Activated naive CD4-positive, alpha-beta T cell treated with Interleukin-2 at 50 U/mL for 16 hours (primary cell): ENCODE measurements at places on chromosomes 3 and 15.

DNA sequence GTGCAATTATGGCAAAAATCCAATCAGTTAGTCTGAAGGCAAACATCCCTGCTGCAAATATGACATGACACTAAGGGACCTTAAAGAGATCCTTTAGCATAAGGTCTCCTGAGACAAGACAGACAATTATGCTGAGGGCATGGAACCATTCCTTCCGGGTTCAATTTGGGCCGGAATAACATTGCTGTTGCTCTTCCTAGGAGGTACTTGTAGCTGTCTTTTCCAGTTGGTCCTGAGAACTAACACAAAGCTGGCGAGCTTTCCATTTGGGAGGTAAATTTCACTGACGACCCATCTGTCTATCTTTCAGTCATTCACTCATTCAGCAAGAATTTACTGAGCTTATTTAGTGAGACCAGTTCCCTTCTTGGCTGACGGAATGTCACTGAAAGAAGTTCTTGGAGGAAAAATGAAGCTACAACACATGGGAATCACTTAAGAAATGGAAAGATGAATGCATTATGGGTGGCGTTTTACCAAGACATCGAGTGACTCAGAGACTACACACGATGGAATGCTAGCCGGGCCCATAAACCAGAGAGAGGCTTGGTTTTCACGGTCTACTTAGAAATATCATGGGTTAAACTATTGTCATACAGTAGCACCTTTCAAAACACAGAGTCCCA, 215.5 kb downstream of the PDZRN3 start:
- no peak for DNase-seq

DNA sequence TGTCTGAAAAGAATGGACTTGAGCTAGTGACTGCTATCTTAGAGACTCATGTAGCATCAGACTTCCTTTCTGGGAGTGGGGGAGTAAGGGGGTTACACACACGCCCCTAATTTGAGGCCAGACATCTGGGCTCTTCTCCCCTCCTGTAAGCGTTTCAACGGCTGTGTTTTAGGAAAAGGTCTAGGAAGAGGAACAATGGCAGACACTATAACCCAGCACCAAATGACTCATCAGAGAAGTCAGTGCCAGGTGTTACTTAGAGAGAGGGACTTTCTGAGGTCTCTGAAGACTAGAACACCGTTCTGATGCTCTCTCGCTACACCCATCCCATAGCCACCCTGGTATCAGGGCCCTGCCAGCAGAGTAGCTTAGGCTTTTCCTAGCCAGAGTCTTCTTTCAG, 65.5 kb downstream of the SSUH2 start:
- no peak for DNase-seq

- no peak for DNase-seq
These were observed 975 bp downstream of the PCSK6 start for GRCh38 chr15:101488300-101489164.

DNA sequence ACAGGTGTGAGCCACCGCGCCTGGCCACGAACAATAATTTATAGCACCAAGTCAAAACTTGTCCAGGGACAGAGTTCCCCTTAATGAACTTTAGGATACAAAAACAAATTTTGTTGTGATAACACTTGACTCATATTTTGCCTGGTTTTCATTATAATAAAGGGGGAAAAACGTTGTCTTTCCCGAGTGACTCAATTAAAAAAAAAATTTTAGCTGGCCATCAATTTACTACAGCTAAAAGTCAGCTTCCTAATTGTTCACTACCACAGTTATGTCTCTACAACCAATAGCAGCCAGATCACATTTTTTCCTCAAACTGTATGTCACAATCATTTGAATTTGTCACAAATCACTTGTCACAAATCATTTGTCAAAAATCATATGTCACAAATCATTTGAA, 116.0 kb downstream of the P3H2 start:
- no peak for DNase-seq

GRCh38 chr3:187084580-187084979, 54.7 kb downstream of the RPL39L start:
- no peak for DNase-seq

DNA sequence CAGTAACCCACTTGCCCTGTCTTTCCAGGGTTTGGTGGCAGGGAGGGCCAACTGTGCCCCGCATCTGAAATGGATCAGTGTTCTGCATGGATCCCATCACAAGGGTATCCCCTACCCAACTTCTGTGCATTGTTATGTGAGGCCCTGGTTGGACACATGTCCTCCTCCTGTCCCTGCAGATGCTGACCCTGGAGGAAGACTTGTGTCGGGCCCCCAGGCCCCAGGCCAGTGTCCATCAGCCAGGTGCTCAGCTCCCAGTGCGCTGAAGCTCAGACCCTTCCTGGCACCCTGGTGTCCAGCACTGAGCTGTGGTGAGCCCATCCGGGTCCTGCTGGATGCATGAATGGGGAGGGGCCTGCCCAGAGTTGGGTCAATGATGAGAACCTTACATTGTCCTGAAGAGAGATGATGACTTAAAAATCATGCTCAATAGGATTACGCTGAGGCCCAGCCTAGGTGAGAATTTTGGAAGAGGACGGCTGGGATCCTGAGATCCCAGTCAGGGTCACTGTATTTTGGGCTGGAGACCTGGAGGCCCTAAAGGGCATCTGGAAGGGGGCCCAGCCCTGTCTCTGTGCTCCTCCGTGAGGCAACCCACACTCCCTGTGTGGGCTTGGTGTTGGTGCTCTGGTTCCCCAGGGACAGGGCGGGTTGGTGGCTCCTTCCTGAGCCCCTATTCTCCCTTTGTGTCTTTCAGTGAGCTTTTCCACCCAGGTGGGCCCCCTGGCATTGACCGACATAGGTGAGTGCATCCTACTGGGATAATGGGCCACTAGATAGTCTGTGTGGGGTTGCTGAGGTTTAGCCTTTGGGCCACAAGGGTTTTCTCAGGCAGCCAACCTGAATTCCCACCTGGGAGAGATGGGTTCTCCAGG, 199.1 kb downstream of the UBE3A start:
- no peak for DNase-seq

- DNase-seq, result no peak
These were observed 266.2 kb downstream of the NLGN1 start for GRCh38 chr3:173663696-173664111.
